HL-60 (cell line): ENCODE measurements at places on chromosomes 1 and 21.

GRCh38 chr1:208737161-208737560 is 493.0 kb upstream of the PLXNA2 start:
- DNase-seq, result no peak

- DNase-seq, result no peak
These were observed 9.2 kb downstream of the RAB29 start for GRCh38 chr1:205766038-205766437.

- DNase-seq, result no peak
These were observed 86.5 kb upstream of the KCNJ15 start for GRCh38 chr21:38170283-38170682.

- DNase-seq, result no peak
These were observed 131.8 kb downstream of the ACTL8 start for GRCh38 chr1:17886838-17887441.

DNA sequence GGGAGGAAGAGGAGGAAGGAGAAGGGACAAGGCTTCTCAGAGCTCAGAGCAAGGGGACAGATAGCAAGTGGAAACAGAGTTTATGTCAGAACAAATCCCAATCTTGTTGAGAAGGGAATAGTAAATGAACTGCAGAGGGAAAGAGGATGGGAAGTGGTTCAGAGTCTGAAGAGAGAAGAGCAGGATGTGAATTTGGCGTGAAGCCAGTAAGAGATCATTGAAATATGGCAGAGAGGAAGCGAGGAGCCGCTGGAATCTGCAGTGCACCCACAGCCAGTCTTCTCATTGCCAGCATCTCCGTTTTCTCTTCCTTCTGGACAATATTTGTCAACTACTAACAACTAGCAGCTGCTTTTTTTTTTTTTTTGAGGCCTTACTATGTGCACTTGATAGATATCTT is 19.1 kb downstream of the OLFML3 start:
- no peak for DNase-seq

DNA sequence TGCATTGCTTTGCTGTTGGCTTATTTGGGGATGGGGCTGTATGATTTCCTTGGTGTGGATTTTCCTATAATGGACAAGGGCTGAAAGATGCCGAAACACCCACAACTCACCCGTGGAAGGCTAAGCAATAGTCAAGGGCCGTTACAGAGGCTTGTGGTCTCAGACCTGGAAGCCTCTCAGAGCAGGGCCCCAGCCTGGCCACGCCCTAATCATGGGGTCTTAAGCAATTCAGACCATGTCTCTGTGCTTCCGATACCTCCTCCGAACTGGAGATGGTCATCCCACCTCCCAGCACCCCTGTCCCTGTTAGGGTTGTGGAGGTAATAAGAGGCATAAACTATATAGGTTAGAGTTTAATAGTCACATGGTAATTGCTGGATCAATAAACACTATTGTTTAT is 3.4 kb downstream of the ABCG1 start:
- no peak for DNase-seq

DNA sequence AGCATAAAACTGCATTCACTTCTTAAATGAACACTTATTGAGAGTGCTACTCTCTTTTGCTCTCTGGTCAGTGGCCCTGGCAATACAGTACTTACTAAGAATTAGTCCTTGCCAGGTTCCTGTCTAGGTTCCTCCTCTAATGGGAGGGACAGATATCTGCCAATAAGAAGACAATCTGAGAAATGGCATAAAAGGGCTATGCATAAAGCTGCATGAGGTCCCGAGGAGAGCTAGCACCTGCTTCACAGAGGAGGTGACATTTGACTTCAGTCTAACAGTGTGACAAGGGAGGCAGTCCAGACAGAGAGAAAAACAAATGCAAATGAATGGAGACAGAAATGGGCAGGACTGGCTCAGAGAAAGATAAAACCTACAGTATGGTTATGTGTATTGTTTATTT is 357.1 kb upstream of the SGIP1 start:
- no peak for DNase-seq

- no peak for DNase-seq
These were observed 688.9 kb downstream of the USP25 start for GRCh38 chr21:16418642-16419041.
